ENCODE measurements at places on chromosomes 2 and 18. TPM values are rescaled to one million over a fixed set of nuclear protein-coding genes. Genes with fewer than 3 reads are reported as not detected.

Gene TLX2
- total RNA-seq = not detected

DNA sequence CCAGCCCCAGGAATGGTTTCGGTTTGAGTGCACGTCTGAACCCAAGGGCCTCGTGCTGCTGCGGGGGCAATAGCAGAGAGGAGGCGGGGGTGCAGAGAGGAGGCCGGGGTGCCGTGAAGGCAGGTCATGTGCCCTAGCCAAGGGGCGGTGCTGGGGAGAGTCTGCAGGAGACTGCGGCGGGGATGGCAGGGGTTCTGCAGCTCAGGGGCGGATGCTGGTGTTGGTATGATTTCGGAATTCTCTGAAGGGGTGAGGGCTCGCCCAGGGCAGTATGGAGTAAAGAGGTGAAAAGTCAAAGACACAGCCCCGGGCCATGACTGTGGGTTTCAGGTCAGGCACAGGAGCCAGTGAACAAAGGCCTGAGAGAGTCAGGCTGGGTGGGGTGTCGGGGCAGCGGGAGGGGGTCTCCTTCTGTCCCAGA lies 186.5 kb upstream of the HDAC4 start:
- no peak for DNase-seq

DNA sequence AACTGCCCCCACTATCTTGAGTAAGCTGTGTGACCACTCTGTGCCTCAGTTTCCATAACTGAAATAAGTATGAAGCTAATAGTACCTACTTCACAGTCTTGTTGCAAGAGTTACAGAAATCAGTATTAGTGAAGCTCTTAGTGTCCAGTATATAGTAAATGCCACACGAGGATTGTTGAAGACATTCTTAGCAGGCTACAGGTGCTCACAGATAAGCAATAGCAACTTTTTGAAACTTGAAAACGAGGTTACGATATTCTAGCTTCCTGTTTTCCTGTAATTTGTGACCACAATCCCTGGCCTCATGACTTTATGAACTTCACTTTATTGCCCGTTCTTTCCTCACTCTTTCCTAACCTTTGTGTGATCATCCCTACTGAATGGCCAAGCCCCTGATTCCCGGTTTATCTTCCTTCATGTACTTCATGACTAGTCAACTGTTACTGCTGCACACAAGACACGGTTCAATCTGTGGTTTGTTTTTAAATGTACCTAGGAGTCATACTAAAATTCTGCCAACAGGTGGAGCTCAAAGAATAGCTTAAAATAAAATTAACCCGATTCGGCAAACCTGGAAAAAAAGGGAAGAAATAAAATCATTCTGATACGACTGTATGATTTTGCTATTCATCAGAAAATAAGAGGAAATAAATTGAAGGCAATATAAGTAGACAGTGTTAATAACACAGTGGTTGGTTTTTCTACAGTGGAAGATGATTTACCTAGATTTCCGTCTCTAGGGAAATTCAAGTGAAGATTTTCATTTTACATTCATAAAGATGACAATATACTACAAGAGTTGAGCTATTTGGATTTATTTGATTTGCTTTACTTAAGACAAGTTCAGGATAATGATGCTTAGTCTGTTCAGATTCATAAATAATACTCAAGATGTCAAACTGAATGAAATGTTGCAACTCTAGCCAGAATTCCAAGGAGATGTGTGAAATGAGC lies 38.1 kb upstream of the STAT1 start:
- DNase-seq = peak; percentile 69

DNA sequence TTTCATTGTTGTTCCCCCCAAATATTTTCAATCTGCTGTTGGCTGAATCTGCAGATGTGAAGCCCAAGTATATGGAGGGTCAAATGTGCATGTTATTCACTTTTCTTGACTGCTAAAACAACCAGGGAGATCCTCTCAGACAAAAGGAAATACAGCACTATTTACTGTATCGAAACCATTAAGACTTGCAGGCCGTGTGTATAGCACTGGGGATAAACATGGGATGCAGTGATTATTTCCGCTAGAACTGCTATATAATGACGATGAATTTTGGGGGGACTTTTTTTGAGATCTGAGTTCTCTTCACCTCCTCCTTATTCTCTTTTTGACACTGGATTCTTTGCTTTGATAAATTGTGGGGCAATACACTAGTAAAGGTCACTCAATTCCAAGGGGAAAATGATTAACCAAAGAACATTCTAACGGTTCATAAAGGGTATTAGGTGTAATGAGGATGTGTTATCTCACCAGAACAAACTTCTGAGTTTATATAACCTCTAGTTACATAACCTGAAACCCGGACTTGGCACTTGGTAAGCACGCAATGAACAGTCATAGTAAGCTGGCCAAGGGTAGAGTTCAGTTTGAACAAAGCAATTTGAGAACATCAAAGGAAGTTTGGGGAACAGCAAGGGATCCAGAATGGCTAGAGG lies 3.5 kb upstream of the UGT1A1 start:
- peak; percentile 58 for DNase-seq

DNA sequence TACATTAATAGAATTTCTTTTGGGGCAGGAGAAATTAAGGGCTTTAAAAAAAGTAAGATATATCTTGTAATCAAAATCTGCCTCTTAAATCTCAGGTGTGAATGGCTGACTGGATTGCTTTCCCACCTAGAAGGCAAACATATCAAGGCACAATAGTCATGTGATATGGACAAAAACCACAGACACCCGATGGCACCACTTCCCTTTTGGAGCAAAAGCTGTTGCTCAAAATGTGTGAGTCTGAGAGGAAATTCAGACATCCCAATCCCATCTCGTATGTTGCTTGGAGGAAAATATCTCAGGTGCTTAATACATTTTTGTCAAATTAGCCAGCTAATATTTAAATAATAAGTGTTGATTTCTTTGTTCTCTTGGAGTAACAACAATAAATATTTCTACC lies 120.7 kb downstream of the KCNF1 start:
- DNase-seq = no peak

DNA sequence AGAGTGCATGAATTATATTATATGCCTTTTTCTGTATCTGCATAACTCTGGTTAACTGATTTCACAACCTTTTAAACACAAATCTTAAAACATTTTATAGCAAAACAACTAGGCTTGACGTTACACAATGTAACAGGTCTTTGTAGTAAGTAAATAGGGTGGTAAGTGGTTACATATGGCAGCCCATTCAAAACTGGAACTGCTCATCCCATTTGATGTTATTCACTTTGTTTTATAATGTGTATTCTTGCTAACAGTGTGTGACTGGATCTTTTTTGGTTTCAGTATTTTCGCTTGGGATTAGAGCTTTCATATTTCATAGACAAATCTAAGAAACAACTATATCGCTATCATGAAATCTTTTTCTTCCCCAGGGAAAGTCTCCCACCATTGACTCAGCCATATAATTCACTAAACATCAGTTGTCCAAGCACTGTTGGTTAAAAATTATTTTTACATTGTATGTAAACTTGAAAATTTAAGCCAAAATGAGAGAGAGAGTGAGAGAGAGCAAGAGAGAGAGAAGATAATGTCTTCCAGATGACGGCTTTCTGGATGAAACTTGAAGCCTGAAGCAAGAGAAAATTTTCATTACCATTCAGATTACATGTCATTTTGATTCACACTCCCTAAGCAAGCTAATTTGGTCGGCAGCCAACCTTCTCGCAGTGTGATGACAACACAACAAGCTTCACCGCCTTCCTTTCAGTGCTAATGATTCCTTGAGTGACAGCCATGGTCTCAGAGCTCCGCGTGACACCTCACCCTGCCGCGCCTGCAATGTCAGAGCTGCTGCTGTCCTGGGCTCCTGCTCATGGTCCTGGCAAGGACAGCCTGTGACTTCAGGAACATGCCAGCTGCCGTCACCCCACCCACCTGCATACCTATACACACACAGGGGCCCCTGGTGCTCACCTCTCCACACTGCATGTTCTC lies 946.9 kb upstream of the SOX11 start:
- DNase-seq = no peak

Gene DAW1
- total RNA-seq = 0.68 TPM

DNA sequence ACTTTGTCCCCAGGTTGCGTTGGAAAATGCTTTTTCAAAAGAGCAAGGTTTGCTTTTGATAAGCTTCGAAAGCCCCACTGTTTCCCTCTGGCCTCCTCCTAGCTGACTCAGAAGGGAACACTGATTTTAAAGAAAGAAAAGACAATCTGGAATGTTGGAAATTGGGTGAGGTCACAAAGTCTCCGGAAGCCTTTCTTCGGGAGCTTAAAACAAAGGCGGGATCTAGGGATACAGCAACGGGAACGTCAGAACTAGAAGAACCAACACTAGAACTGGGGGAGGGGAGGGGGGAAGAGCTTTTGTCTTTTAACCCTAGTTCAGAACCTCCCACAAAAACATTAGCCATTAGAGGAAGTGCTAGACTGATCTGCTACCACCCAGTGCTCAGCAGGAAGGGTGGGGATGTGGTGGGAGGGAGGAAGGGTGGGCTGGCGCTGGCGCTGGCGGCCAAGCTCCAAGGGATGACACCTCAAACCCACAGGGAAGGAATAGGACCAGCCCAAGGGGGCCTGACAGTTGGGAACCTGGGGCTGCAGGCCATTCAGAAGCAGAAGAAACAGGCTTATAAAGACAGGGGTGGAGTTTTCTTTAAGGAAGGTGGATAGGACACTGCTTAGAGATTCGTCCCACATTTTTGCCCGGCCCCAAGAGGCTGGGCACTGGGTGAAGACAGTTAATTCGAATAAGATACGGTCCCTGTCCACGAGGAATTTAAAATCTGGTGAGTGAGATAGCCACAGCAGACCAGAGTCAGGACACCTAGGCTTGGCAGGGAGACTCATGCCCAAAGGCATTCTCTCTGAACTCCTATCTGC lies 1.7 kb downstream of the TMSB10 start:
- DNase-seq = peak; percentile 64

GRCh38 chr2:203905656-203906055 lies 30.9 kb upstream of the ICOS start:
- no peak for DNase-seq

- DNase-seq = no peak
These were observed 577.1 kb downstream of the ARHGAP15 start for GRCh38 chr2:143706354-143706753.

Gene LNPK
- total RNA-seq = 49.2 TPM

Gene RFTN2
- total RNA-seq = 8.7 TPM

DNA sequence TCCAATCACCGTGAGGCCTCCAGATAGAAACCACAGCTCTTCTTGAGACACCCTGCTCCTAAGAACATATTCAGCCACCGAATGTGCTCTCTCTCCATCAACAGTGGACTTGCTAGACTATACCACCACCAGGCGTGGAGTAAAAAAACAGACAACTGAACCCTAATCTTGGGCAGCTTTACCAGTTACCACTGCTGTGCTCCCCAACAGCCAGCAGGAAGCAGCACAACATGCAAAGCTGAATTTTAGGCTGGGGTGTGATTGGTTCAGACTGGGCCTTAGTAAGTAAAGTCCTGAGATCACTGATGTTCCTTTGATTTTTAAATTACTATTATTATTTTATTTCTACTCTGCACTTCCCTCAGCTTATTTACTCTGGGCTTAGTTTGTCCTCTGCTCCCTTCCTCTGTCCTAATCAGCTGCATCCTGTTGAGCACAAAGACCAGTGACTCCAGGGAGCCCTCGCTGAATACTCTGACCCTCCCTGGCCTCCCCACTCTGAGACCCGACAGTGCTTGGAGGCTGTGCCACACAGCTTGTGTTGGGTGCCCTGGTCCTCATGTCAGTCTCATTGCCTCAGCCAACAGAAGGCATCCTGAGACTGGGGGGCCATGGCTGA lies 21.9 kb downstream of the MRPL35 start:
- DNase-seq = peak; percentile 73

GRCh38 chr2:8684878-8685696 lies 3.2 kb downstream of the ID2 start:
- peak; percentile 91 for DNase-seq

- DNase-seq = no peak
These were observed 3.9 kb upstream of the HOXD10 start for GRCh38 chr2:176112375-176113302.

Gene IL36G
- total RNA-seq = 0.20 TPM

Gene PAX8
- total RNA-seq = 0.20 TPM

DNA sequence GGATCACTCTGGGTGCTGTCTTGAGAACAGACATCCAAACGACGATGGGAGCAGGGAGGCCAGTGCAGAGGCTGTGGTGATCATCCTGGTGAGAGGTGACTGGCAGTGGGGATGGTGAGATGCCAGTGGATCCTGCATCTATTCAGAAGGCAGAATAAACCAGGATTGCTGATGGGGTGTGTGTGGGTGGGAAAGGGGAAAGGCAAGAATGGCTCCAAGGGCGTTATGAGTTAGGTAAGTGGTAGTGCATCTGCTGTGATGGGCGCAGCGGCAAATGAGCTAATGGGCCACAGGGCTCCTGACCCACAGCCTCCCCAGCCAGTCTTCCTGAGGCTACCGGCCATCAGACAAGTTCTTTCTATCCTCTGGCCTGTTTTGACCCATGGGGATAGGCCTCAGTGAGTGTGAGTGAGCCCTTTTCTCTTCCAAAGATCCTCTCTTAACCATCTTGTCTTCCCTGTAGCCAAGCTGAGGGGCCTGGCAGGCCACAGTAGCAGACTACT lies 29.6 kb downstream of the SERTAD2 start:
- DNase-seq = no peak

Gene ATP6V1C2
- 0.32 TPM for total RNA-seq

DNA sequence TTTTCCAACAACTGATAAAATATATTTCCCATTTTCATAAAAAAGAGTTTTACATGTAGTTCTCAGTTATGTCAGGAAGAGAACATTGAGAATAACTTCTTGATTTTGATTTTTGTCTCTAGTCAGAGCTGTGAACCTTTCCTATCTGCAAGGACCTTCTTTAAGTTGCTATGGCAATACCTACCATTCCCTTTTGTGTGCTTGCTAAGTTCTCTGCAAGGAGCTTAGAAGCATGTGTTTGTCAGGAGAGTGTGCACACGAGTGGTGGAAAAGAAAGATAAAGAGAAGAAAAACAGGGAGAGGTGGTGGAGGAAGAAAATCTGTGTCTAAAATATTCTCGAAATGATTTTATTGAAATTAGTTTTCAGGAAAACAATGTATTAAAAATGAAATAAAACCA lies 140.3 kb upstream of the SLC8A1 start:
- DNase-seq = no peak

Gene NR4A2
- total RNA-seq = 1.7 TPM

Gene RGPD6
- total RNA-seq = 51.8 TPM

DNA sequence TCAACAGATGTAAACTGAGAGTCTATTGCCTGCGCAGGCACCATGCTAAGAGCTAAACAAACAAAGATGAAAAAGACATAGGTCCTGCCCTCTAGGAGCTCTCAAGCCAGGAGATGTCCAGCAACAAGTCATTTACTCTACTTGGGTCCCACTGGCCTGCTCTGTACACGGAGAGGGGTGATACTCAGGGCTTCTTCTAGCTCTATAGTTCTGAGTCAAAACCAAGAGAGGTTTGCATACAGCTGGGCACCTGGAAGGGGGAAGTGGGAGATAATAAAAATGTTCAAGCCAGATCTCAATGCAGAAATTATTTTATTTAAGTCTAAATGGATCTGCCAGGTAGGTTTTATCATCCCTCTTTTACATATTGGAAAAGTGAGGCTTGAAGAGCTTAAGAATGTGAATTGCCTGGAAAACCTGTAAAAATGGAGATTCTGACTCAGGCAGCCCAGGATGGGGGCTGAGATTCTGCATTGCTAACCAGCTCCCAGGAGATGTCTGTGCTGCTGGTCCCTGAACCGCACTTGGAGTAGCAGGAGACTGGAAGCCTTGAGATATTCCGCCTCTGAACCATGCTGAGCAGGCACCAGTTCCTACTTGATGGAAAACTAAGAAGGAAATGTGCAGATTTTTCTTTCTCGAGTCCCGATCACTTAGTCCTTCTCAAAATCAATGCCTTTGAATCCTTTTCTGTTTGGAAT lies 201.1 kb downstream of the PRKCE start:
- no peak for DNase-seq

Gene TMEM37
- 52.6 TPM for total RNA-seq

GRCh38 chr18:55407191-55407590 lies 180.8 kb downstream of the TCF4 start:
- no peak for DNase-seq

All from hepatocyte (in vitro differentiated cells).